Central memory CD4-positive, alpha-beta T cell (primary cell): ENCODE measurements at places on chromosomes 12 and 14.

GRCh38 chr14:92538412-92538985 lies 24.9 kb downstream of the RIN3 start:
- no peak for DNase-seq

DNA sequence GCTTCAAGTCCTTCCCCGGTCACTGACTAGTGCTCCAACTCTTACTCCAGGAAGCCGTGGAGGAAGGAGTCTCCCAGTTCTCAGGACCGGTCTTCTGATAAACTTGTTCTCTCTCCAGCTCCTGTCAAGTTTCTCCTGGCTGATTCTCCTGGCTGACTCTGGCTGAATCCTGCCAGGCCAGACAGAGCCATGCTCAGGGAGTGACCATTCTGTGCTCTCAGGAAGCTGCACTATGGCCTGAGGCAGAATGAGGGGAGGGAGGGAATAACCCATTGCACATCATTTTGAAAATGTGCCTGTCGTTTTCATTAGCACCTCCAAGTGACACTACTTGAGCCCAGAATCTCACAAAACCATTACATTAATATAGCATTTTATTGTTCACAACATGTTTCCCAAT lies 80.8 kb downstream of the IFNG start:
- DNase-seq = no peak

GRCh38 chr14:24279301-24280186 lies 8.1 kb upstream of the RABGGTA start:
- DNase-seq = peak; percentile 63

- no peak for DNase-seq
These were observed 153.7 kb downstream of the CEP128 start for GRCh38 chr14:80787876-80788275.

DNA sequence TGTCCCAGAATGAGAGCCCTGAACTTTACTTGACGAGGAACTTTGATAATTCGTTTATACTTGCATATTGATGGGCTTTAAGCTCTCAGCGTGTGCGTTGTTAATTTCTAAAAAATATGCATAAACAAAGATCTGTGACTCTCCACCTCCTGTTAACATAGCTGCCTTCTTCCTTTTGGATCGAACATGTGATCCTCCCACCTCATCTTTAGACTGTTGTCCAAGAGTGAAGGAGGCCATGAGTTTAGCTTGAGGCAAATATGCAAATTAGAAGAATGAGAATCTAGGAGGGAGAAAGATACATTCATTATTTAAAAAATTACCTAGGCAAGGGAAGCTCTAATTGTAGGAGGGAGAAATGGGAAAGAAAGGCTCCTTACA lies 617 bp downstream of the TTC8 start:
- no peak for DNase-seq

GRCh38 chr14:73468828-73469375 lies 10.6 kb upstream of the NUMB start:
- no peak for DNase-seq

GRCh38 chr14:90795744-90796143 lies 20.5 kb downstream of the TTC7B start:
- no peak for DNase-seq

- DNase-seq = no peak
These were observed 18.8 kb upstream of the MAGOHB start for GRCh38 chr12:10632226-10632625.

- DNase-seq = peak; percentile 27
These were observed 1.2 kb upstream of the GAPDH start for GRCh38 chr12:6532927-6533652.

- DNase-seq = no peak
These were observed 97.0 kb downstream of the SCARB1 start for GRCh38 chr12:124766727-124767065.

DNA sequence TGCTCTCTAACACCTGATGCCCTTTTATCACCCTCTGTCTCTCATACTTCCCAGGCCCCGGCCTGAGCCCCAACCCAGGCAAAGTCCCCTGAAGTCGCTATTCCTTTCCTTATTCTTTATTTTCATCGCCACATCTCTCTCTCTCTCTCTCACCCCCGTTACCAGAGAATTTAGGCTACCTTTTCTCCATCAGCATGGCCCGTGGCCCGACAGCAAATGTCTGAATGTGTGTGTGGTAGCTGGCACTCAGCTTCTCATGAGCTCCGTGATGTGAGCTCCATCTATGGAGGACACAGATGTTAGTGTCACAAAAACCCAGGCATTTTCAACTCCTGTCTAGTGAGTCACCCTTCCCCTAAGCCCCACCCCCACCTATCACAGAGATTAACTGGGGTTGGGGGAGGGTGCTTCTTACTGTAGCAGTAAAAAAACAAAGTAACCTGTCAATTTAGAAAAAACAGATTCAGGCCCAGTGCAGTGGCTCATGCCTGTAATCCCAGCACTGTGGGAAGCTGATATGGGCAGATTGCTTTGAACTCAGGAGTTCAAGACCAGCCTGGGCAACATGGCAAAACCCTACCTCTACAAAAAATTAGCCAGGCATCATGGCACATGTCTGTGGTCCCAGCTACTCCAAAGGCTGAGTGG lies 53.8 kb downstream of the VCPKMT start:
- DNase-seq = peak; percentile 85

DNA sequence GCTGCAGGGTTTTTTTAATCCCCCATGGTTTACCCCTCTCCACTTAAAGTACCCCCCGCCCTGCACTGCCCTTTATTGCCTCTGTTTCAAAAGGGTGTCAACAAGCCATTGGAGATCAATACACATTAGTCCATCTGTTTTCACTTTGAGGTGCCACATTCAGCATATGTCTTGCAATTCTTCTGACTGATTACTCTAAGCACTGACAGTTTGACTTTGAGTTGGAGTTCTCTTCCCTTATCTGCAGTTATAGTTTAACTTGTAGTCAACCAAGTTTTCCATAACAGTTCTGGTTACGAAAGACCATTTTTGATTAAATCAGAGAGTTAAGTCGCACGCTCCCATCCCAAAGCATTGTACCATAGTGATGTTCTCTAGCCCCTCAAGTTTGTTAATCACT lies 260.8 kb upstream of the TBX3 start:
- no peak for DNase-seq

GRCh38 chr14:98185036-98185435 lies 1087.0 kb downstream of the BCL11B start:
- DNase-seq = no peak

GRCh38 chr12:14962797-14963196 lies 1.4 kb upstream of the ARHGDIB start:
- DNase-seq = no peak

DNA sequence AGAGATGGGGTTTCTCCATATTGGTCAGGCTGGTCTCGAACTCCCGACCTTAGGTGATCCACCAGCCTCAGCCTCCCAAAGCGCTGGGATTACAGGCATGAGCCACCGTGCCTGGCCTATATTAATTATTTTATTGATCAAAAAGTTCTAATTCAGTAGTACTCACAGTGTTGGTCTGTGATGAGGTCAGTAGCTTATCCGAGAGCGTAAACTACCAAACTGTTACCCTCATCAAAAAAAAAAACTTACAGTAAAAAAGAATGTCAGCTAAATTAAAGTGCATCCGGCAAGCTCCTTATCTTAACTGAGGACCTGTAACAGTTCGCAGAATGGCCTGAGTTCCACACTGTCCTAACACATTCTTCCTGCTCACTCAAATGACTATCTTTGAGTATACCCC lies 228.2 kb downstream of the SOX5 start:
- DNase-seq = no peak

- DNase-seq = no peak
These were observed 532.2 kb upstream of the MIS18BP1 start for GRCh38 chr14:45785240-45785639.

DNA sequence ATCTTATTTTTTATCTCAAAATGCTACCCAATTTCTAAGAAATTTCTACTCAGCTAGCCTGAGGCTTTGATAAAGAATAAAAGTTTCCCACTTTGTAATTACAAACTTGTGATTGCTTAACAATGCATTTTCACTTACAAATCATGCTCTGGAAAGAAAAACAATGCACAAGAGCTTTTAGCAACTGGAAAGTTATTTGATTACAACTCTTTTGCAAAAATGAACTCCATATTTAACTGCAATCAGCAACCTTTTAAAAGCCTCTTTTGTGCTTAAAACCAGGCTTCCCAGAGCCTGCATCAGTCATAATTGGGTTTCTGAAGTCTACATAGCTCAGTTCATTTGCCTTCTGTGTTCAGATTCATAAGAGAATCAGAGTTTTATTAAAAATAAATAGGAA lies 395.2 kb downstream of the PAWR start:
- DNase-seq = no peak

GRCh38 chr12:111643427-111643826 lies 42.3 kb downstream of the BRAP start:
- DNase-seq = no peak

DNA sequence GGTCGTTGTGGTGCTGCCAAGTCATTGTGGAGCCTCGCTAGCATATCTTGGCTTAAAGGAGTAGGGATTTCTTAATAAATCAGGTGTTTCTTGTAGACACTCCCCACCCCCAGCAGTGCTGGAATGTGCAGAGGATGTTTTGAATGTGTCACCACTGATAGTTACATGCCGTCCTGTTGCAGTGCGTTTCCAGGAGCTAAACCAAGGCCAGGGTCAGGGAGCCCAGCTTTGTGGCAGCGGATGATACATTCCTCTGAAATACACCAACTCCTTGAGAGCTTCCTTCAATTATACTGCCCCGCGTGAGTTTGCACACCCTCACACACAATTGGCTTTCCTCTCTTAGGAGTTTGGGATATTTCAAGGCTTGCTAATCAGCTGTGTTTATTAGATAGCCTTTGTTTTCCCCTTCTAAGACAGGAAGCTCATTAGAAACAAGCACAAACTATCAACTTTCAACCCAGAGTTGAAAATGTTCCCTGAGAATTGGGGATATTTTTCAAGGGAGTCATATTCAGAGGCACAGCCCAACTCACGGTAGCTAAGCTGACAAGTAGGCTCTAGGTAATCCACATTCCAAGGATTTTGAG lies 154.9 kb downstream of the C12orf75 start:
- DNase-seq = no peak

- no peak for DNase-seq
These were observed 2.1 kb downstream of the SRSF9 start for GRCh38 chr12:120467439-120467838.

- DNase-seq = no peak
These were observed 138.1 kb upstream of the C14orf180 start for GRCh38 chr14:104441275-104442106.

- no peak for DNase-seq
These were observed 74.1 kb downstream of the CACNA1C start for GRCh38 chr12:2126676-2127406.

DNA sequence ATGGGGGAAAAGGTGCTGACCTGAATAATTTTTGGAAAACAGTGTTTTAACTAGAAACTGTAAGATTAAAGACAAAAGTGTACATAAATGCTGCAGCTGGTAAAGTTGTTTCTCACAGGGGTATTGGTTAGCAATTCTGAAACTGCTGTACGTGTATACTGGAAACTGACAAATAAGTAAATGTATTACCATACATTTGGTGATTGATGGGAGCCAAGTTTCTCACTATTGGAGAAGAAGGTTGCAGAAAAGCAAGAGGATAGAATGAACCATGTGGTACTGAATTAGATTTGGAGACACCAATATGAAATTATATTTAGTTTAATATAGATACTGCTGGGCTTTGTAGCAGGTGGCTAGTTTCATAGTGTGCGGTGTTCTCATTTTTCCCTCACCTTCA lies 19.6 kb upstream of the FBXO33 start:
- no peak for DNase-seq
